ENCODE measurements at places on chromosomes 12 and 14. TPM values are rescaled to one million over a fixed set of nuclear protein-coding genes. Genes with fewer than 3 reads are reported as not detected.
A peak's percentile ranks its signal among the peaks of the same experiment; 100 is the strongest.

NRL gene
- total RNA-seq, result 0.66 TPM

PFKM gene
- 144 TPM for total RNA-seq

GUCY2C gene
- total RNA-seq, result not detected

FAM186B gene
- 0.42 TPM for total RNA-seq

DNA sequence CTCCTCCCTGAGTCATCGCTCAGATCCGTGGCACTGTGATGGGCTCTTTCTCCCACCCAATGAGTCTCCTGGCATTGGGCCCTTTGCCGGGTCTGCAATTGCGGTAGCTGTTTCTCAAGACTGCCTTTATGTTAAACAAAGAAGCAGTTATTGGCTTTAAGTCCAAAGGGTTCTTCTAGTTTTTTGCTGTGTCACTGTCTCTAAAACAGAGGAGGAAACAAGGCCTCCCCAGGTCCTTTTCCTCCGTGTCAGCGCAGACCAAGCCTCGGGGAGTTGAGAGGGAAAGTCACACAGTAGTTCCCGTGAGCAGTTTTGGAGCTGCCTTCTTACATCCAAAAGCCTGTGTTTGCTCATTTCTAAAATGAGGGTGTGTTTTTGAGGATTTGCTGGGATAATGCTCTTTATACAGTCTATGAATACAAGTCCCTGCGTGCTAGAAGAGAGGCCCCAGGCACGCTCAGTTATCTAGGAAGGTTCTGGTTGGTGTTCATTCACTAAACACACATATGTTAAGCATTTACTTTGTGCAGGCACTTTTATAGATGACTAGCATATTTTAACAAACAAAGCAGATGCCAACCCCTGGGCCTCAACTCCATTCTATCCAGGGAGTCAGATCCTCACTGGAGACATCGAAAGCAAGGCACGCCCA lies 126.0 kb upstream of the PZP start:
- H3K27me3 ChIP-seq, result no peaks in the 10 kb centered on the region
- no peak for DNase-seq
- H3K4me1 ChIP-seq, result no peaks in the 10 kb centered on the region
- no peaks in the 10 kb centered on the region for H3K36me3 ChIP-seq
- H3K27ac ChIP-seq, result no peak overlapping the region

DNA sequence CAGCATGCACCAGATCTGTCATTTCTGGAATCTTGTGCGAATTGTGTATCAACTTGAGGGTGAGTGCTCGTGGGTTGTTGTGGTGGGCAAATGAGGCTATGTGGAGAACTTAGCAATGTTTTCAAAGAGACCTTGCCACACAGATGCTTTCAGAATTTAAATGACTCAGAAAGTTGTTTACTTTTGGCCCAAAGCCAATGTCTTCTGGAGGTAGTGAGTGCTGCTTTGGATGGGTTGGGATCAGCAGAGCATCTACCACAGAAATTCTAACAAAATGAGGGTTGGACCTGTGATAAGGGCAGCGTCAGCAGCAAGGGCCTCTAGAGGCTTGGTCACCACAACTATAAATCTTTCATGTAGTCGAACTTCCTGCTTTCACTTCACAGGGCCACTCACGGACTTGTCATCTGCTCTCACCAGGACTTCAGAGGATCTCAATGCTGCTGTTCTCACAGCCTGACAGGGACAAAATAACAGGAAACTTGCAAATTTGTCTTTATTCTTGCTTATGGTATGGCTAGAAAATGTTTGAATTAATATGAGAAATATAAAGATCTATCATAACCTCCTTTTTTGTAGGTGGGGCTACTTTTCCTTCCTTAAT lies 111.4 kb downstream of the DACT1 start:
- no peaks in the 10 kb centered on the region for H3K36me3 ChIP-seq
- H3K27ac ChIP-seq, result no peak overlapping the region
- no peaks in the 10 kb centered on the region for H3K27me3 ChIP-seq
- peak; percentile 76 for DNase-seq
- H3K4me3 ChIP-seq, result no peak overlapping the region
- peaks cover 52% of the 10 kb centered on the region for H3K4me1 ChIP-seq

DNA sequence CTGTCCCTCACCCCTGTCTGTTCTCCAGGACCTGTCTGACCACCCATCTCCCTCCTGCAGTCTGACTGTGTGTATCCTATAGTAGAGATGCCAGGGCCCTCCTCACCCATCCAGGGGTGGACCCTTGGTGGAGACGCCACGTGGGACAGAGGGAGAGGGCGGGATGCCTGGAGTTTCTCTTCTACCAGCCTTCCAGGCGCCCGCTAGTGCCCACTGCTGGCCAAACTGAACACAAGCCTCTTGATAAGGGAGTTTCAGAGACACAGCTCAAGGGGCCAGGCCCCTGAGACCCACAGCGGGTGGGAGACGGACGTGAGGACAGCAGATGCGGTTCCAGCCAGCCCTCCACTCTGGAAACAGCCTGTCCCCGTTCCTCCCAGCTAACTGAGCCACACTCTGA lies 147.3 kb downstream of the RBM19 start:
- H3K4me1 ChIP-seq, result no peaks in the 10 kb centered on the region
- no peak overlapping the region for H3K4me3 ChIP-seq
- DNase-seq, result no peak
- no peaks in the 10 kb centered on the region for H3K36me3 ChIP-seq

- no peaks in the 10 kb centered on the region for H3K4me1 ChIP-seq
- DNase-seq, result no peak
- H3K4me3 ChIP-seq, result no peak within 1 kb of the TSS
- no peaks in the 10 kb centered on the region for H3K36me3 ChIP-seq
- no peaks in the 10 kb centered on the region for H3K27me3 ChIP-seq
- no peak within 1 kb of the TSS for H3K27ac ChIP-seq
Measured at GRCh38 chr12:123761841-123762714, at the start of gene DNAH10. Gene DNAH10 (plus strand): TSS chr12:123762301. CDS start chr12:123762337, 36 bp downstream.

- no peaks in the 10 kb centered on the region for H3K27me3 ChIP-seq
- no peak for DNase-seq
- peaks cover 42% of the 10 kb centered on the region for H3K4me1 ChIP-seq
Measured at GRCh38 chr12:53071591-53072551, 7.3 kb downstream of the SPRYD3 start.

GRCh38 chr14:25484235-25484634 lies 434.3 kb upstream of the STXBP6 start:
- H3K36me3 ChIP-seq, result no peaks in the 10 kb centered on the region
- H3K27me3 ChIP-seq, result no peaks in the 10 kb centered on the region
- H3K4me3 ChIP-seq, result no peak overlapping the region
- H3K4me1 ChIP-seq, result no peaks in the 10 kb centered on the region
- no peak overlapping the region for H3K27ac ChIP-seq

DNA sequence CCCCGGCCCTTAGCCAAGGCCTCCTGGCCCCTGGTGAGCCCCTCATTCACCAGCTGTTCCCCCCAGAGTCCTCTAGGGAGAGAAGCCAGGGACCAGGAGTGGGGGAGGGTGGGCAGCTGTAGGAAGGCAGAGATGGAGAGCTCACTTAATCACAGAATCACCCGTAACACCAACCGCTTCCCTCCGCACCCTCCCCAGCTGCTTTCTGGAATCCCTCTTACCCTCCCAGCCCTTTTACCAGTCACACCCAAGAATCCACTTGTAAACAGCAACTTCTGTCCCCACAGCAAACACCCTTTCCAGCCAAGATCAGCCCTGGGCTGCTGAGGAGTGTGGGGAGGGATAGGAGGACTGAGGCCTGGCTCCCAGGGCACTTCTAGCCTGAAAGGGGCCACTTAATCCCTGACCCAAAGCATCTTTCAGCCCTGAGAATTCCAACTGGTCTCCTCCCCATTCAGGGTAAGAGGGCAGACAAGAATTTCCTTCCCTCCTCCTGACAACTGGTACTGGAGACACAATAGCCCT lies 18.8 kb downstream of the NCKAP5L start:
- H3K36me3 ChIP-seq, result no peaks in the 10 kb centered on the region
- no peaks in the 10 kb centered on the region for H3K27me3 ChIP-seq
- H3K27ac ChIP-seq, result no peak overlapping the region
- no peak for DNase-seq

Measured in HCT116 (cell line).